NCI-H1417 treated with DMSO at 0.1 percent for 48 hours (cell line): ENCODE measurements at places on chromosomes 1 and 21.

DNA sequence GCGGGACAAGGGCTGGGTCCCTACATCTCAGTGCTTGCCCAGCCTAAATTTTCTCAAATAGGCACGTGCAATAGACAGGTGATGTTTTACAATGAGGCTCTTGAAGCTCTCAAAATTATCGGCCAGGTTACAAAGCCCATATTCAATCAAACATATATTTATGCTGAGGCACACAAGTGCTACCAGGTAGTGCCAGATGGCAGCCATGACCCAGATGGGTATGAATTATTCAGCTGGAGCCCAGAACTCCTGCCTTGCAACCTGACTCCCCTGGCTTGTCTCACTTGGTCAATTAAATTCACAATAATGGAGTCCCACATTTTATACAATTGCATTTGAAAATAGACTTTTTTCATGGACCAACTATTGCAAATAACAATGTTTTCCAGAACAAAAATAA is 12.3 kb upstream of the ADAM30 start:
- no peak for DNase-seq

GRCh38 chr21:28936036-28936435 is 56.6 kb downstream of the LTN1 start:
- no peak for DNase-seq

- no peak for DNase-seq
Observed at GRCh38 chr1:153698020-153698922, 19.8 kb downstream of the NPR1 start.

- DNase-seq: no peak
Observed at GRCh38 chr1:214425716-214426425, 125.5 kb downstream of the PTPN14 start.

GRCh38 chr1:108816049-108816893 is 40.6 kb downstream of the AKNAD1 start:
- peak; percentile 88 for DNase-seq

DNA sequence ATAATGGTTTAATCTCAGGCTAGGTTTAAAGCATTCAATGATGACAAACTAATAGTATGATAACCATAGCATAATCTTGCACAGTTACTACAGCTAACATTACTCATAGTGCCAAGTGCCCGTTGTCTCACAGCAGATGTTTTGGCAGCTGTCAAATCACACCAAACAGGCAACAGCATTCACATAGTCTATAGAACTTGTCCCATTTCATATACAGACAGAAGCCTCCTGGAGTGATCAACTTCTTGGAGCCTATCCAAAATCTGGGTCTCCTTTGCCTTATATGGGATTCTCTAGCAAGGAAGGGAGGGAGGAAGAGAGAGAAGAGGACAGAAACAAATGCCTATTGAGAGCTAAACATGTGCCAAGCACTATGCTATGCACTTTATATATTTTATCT is 250.6 kb upstream of the ZP4 start:
- no peak for DNase-seq

DNA sequence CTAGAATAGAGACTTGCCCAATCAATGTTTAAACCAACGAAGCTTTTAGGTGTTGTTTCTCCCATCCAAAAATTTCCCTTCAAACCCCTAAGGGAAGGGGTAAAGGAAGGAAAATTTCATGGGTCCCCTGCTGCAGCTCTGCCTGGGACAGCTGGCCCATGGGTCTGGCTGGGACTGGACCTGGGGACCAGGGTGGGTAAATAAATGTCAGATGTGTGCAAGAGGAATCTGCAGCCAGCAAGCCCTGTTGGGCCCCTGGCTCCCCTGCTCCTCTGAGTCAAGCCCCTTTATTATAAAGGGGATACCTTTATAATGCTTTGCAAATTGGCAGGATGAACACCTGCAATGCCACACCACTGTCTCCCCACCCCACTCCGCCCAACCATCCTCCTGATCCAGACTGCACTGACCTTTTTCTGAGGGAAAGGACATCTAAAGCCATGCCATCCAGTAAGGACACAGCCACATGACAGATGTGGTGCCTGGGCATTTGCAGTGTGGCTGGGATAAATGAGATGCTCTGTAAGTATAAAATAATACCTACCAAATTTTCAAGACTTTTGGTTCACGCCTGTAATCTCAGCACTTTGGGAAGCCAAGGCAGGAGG is 1.9 kb upstream of the TMEM125 start:
- no peak for DNase-seq

DNA sequence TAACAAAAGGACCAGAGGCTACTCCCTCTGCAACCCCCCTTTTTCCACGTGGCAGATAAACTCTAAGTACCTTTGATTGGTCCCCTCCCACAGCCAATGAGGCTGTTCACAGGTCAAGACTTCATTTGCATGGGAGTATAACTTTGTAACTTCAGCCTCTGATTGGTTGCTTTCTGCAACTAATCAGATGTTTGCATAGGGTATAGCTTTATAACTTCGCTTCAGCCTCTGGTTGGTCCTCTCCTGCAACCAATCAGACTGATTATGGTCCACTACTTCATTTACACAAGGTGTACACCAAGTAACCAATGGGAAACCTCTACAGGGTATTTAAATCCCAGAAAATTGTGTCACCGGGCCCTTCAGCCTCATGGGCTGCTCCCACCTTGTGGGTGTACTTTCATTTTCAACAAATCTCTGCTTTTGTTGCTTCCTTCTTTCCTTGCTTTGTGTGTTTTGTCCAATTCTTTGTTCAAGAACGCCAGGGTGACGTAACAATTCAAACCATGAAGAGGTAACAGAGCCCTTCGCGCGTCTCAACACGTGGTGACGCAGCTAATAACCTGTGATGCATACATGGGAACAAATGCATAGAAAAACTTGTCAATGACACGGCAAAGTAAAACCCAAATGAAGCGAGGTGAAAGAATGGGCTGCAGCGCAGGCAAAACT is 47.2 kb downstream of the VPS26C start:
- DNase-seq: peak; percentile 6

GRCh38 chr1:22139066-22139594 is 3.8 kb downstream of the WNT4 start:
- DNase-seq: no peak

- DNase-seq: no peak
Observed at GRCh38 chr1:183180634-183181056, 5.4 kb upstream of the LAMC2 start.

GRCh38 chr1:207336559-207337467 is 15.3 kb downstream of the CD55 start:
- DNase-seq: no peak

DNA sequence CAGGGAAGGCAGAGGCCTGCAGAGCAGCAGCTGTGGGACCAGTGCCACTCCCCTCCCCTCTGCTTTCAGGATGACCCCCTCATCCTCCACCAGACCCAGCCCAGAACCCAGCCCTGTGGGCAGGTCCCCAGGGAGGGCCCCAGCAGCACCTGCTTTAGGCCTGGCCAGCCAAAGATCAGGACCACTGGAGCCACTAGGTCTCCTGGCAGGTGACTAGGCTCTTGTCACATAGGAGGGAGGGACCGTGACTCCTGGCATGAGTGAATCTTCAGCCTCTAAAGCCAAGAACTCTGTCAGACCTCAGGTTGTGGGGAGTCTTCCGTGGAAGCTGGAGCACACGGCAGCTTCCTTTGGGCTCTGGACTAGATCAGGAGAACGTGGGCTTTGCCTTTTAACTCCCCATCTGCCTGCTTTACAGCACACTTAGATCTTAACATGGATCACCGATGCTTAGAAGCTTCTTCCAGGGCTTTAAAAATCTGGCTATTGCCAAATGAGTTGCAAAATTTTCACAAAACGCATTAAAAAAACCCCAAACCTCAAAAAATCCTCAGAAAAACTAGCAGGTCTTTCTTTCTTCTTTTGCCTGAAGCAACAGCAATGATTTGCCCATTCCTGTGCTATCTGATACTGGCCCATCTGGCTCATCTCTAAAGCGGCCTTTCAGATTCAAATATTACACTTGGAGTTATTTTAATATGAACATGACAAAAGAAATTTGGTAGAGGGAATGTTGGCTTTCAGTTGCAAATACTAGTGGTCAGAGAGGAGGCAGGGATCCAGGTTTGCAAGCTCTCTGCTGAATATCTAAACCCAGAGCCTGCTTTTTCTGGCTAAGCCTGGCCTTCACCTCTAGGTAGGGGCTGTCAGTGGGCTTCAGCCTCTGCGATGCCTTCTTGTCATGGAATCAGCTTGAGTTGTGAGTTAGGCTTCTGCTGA is 235.2 kb downstream of the SDCCAG8 start:
- no peak for DNase-seq

DNA sequence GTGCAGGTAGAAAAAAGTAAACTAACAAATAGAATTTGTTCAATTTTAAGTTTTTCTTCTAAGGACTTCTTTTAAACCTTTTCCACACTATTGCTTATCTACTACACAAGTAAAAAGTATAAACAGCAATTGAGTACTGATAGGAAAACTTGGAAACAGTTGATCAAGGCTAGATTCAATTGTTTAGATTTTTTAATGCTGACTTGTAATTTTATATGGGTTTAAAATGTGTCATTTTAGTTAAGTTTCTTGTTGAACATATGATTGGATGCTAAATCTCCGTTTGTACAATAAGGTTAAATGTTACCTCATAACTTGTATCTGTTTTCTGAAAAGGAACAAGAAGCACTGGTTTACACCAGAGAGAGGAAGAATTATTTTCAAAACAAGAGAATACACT is 5.5 kb downstream of the SASS6 start:
- no peak for DNase-seq

GRCh38 chr1:46301808-46302640 is 1.4 kb downstream of the LRRC41 start:
- DNase-seq: no peak

GRCh38 chr1:151920149-151920548 is 10.8 kb upstream of the THEM4 start:
- DNase-seq: no peak

DNA sequence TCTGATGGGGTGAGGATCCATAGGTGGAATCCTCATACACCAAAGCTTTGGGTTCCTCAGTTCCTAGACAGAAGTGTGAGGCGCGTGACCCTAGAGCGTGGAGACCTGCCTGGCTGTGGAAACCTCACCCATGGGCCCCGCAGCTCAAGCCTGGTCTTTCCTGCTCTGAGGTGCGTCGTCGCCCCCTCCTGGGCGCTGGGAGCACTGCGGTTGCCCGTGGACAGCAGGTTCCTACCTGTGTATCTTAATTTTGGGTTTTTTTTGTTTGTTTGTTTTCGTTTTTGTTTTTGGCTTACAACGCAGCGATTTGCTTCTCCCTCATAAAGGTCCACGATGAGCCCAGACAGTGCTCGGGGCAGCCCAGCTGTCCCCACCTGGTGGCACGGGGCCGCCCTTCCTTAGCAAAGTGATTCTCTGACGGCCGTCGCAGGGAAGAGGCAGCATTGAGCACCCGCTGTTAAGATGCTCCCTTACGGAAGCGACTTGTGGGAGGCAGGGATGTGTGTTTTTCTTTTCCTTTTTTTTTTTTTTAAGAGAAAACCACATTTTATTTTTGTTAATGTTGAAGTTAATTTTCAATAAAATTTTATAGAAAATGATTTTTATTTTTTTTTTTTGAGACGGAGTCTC is 36.5 kb upstream of the TRAPPC10 start:
- peak; percentile 7 for DNase-seq

DNA sequence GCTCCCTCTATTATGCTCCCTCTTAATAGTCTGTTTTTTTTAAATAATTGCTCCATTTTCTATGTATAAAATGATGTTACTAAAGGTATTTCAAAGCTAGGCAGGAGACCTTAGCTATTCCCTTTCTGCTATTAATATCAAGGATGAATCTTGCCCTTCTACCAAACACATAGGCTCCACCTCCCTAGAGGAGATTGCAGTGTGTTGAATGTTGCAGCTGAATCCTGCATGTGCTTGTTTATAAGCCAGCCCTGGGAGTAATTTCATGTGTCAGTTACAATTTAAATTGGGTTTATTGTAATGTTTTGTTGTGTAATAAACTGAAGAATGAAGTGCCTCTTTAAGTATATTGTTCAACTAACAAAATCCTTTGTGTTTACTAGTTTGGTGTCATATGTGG is 66.0 kb downstream of the TMEM200B start:
- no peak for DNase-seq

DNA sequence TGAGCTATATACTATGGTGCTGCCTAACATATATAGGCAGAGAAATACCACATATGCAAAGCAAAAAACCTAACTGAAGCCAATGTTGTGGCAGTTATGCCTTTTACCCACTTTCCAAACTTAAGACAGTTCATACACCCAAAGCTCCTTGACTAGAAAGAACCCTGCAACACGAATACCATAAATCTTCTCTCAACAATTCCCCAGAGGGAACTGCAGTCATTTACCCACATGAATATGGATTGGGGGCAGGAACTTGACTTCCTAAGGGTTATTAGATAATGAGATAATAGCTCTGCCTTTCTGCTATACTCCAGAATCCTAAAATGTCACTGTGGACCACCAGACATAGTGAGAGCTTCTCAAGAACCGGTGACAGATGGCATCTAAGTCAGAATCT is 2.9 kb upstream of the ASPM start:
- no peak for DNase-seq

DNA sequence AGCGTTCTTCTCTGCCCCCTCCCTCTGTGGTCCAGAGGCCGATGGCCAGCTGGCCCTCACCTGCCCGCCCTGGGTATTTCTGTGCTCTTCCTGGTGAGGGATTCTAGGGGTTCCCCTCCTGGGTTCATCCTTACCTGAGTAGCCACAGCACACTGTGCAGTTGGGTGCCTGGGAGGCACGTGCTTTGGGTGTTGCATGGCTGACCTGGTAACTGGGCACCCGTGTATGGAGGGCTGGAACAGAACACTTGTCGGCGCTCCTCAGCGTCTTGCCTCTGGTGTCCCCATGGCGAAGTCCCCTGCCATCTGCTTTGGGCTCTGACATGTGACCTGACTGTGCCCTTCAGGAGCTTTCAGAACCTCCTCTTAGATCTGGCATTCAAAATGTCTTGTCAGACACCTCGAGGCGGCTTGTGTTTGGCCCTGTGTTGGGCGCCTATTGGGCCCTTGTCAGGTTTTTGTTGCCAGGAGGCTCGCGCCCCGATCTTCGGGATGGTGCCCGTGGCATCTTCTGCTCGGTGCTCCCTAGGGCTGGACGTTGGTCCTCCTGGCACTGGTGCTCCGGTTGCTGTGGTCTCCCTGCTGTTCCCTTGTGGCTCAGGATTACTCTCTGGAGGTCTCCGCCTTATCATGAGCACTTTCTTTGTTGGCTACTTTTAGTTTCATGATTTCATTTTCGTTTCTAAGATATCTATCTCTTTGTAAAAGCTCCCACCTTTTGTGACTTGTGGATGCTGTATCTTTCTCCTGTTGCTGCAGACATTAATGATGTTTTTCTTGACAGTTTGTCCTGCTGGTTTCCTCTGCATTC is 28.5 kb downstream of the SKI start:
- no peak for DNase-seq

- DNase-seq: peak; percentile 97
Observed at GRCh38 chr1:151327223-151327902, at the start of gene PI4KB. Gene PI4KB (minus strand): TSS chr1:151327416. CDS start chr1:151316481, 10,935 bp downstream.

DNA sequence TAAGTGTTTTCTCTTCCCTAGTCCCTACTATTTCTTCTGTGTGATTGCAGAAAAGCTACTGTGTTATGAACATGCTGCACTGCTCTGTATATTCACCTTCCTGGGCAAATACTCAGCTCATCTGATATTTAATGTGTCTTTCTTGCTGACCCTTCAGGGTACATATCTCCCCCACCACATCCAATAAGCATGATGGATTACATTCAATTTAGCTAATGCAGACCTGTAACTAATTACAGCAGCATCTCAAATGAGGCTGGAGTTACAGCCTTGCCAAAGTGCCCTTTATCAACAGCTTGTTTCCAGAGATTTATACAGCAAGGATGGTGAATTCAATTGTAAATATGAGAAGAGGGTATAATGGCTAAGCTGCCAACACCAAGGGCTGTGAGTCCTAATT is 144.0 kb downstream of the KCNH1 start:
- no peak for DNase-seq

- no peak for DNase-seq
Observed at GRCh38 chr1:235203428-235203827, 42.4 kb upstream of the RBM34 start.
